T1000 (cell line): ENCODE measurements at places on chromosomes 1 and 21.
A peak's percentile ranks its signal among the peaks of the same experiment; 100 is the strongest.

- DNase-seq = no peak
Measured at GRCh38 chr1:151763990-151764389, 694 bp upstream of the MRPL9 start.

GRCh38 chr1:168408884-168409283, 128.2 kb downstream of the TBX19 start:
- peak; percentile 9 for DNase-seq

GRCh38 chr1:4571263-4571662, 83.1 kb upstream of the AJAP1 start:
- DNase-seq = no peak

GRCh38 chr1:6353955-6354658, 39.5 kb downstream of the ACOT7 start:
- no peak for DNase-seq

DNA sequence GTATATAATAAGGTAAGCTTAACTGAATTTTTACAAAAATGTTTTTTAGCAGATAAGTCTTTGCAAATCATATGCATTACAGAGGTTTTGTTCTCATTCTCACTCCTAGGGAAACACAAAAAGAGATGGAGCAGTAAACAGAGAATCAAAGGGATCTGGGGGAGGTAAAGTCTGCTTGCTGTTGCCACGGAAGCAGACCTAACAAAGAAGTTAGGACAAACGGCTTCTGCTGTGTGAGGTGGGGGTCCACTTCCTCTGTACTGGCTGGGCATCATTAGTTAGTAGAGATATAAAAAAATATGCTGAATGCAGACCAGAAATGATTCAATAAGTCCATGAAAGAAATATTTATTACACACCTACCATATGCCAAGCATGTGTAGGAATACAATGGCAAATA, 34.2 kb downstream of the GJA5 start:
- no peak for DNase-seq

DNA sequence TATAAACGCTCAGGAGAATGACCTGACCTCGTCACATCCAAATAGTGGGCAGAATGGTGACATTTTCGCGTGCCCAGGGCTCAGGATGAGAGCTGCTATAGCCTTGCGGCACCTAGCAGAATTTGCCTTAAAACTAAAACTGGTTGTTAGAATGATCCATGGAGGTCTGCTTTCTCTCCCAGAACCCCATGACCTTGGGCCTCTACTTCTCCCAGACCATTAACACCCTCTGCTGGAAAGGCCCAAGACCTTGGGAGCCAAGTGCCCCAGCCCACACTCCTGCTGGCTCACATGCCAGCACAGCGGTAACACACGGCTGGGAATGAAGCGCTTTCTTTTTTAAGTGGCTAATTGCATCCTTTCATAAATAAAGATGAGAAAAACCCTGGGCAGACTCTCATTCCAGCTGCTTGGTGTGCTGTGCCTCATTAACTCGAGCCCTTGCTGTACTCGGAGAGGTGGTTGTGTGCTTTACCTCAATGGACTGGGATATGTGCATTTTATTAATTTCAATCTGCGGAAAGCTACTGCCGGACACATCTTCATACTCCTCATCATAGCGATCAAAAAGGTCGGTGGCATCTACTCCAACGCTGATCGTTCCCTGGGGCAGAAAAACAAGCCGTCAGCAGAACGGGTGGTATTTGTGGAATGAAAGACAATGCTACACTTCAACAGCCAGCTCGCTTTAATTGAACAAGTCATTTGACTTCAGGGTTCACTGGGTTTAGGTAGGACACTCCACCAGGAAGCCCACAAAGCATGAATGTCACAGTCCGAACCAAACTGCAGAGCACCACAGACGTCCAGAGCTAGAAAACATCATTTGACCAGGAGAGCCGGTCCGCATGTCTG, 29.0 kb downstream of the THAP3 start:
- DNase-seq = no peak

DNA sequence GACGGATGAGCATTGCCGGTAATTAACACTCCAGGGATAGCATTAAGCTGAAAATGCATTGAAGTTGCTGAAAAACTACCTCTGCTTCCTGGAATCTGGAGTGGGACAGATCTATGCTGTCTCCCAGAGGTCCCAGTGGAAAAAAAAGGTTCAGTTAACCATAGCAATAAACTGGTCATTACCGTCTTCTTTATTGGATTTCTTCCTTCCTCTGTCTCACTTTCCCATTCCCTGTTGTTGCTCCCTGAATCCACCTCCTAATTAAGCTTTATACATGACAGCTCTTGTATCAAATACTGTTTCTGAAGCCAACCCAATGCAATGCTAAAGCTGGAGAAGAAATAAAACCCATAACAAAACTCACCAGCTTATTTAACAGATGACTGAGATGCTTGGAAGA, 1805.9 kb downstream of the NCAM2 start:
- DNase-seq = no peak

DNA sequence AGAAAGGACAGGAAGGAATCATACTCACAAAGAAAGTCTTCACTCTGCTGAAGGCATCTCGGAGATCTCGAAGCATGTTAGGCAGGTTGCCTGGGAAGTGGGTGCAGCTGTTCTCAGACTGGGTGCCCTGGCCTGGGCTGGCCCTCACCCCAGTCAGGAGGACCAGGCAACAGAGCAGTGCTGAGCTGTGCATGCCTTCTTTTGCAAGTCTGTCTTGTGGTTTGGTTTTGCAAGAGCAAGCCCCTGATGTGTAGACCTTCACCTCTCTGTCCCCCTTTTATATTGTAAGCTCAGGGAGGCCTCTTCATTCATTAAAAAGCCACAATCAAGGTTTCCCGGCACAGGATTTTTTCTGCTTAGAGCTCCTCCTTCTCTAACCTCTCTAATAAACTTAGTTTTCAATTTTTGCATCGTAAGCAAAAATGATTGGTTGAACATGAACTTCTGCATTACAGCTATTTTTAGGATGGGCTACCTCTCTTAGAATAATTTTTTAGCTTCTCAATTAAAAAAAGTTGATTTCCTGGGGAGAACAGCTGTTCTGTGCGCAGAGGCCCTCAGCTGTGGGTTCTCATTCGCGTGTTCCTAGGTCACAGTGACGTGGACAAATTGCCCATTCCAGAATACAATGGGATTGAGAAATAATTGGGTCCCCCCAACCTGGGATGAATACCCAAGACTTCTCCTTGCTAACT, at the start of gene IL10:
IL10 (minus strand) TSS at position 252 of the 695 bp plus-strand sequence; CDS start at position 193, 59 bp downstream.
- DNase-seq = no peak

- no peak for DNase-seq
Measured at GRCh38 chr1:44693159-44693558, 18.6 kb downstream of the ARMH1 start.

GRCh38 chr1:19800076-19800804, 524 bp upstream of the TMCO4 start:
- DNase-seq = peak; percentile 52

GRCh38 chr1:82042306-82043060, 241.7 kb downstream of the ADGRL2 start:
- DNase-seq = no peak

DNA sequence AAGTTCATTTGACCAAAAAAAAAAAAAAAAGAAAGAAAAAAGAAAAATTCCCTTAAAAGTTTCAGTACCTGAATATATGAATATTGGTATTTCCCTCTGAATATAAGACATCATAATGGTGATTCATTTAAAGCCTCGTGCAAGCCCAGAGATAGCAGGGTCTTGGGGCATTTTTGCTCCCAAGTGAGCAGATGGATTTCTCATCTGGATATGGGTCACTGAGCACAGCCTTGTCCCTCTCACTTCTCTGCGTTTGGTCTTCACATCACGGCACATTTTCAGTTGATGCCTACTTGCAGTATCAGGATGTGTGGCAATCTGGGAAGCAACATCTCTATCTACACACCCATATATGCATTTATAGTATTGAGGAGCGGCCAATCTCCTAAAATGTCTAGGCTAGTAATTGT, 12.7 kb downstream of the CD58 start:
- no peak for DNase-seq

DNA sequence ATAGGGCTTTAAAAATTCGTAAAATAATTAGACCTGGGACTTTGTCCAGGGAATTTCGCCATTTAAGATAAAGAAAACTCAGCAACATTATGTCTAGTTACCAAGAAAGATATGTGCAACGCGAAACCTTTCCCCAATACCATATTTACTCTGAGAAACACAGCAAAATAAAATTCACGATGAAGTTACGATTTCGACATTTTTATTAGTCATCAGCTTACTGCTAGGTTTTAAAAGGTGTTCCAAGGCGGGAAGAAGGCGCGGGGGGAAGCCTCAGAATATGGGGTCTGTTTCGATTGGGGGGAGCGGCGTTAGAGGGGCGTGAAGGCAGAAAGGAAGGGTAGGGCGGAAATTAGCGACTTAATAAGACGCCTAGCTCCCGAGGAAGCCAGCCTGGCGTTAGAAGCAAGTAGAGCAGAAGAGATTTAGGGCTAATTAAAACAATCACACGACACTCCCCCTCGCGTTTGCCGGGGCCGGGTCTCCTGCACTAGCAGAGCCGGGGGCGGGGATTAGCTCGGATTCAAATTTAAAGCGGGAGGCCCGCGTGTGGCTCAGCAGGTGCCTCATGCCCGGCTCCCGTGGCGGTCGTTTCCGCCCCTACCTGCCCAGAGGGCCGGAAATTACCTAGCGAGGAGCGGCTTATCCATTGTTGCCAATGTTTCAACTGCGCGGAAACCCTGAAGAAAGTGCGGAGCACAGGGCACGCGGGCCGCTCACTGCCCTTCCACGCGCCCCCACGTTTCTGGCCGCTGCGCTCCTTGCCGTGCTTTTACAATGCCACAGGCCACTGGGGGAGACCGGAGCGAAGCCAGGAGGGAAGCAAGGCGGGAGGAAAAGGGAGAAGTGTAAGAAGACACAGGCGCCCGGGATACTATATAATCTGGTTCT, 795 bp upstream of the POU2F1 start:
- peak; percentile 56 for DNase-seq

DNA sequence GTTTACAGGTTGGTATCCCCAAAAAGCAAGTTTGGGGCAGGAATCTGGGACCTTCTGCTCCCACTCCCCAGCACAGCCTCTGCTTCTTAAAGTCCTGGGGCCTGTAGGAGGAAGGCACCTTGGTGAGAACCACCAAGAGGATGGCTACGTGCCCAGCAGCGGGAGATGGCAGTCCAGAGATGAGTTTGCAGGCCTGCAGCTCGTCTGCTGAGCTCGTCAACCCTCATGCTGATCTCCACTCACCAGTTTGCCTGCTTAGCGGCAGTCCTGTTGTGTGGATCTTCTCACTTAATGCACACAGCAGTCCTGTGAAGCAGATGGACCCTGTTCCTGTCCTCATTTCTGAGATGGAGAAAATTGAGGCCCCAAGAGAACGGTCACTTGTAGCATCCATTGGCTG, 160.5 kb downstream of the DYRK1A start:
- no peak for DNase-seq

- no peak for DNase-seq
Measured at GRCh38 chr1:157438146-157438545, 114.2 kb downstream of the FCRL5 start.

DNA sequence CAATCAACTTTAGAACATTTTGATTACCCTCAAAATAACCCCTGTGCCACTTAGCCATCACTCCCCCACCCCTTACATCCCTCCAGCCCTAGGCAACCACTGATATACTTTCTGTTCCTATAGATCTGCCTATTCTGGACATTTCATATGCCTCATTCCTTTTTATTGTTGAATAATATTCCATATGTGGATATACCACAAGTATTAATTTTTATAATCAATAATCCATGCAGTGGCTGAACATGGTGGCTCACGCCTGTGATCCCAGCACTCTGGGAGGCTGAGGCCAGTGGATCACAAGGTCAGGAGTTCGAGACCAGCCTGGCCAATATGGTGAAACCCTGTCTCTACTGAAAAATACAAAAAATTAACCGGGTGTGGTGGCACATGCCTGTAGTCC, 20.1 kb upstream of the MED18 start:
- no peak for DNase-seq

GRCh38 chr1:83673312-83673711, 325.6 kb downstream of the TTLL7 start:
- no peak for DNase-seq

DNA sequence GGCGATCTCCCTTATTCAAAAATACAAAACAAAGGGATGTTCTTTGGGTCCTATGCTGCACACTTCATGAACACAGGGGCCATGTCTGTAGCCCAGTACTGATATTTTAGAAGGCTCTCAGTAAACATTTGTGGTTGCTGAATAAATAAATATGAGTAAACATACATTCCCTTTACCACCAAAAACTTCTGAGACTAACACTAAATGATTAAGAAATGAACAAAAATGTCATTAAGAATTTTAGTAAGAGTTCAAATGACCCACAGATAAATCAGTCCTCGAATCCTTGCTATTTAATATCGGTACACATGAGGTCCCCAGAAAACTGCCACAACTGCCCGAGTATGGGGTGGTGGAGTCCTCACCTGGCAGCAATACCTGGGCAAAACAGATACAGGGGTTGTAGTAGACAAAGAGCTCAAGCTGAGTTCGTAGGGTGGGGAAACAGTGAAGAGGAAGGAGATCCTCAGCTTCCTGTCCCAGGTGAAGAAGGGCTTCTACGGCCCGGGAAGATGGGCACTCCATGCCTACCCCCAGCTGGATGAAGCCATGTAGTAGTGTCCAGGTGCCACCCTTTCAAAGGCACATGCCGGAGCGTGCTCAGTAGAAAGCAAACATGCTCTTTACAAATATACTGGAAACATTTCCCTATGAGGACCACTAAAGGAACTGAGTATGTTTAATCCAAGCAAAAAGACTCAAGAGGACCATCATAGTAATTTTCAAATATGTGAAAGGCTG, 72.6 kb upstream of the ARHGAP29 start:
- no peak for DNase-seq

- DNase-seq = no peak
Measured at GRCh38 chr21:26546446-26547097, 26.5 kb downstream of the CYYR1 start.

DNA sequence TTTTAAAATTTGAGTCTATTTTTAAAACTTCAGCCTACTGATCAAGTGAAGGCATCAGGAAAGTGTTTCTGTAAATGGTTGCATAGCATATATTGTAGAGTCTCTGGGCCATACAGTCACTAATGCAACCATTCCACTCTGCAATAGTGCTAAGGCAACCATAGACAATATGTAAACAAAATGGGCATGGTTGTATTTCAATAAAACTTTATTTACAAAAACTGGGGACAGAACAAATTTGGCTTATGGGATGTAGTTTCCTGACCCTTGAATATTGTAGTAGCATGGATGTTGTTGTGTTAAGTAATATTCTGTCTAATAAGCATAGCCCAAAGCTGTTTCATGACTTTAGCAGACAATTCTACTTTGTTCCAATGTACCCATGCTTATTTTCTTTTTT, 117.7 kb downstream of the GRIK1 start:
- DNase-seq = no peak

GRCh38 chr1:22319608-22320007, 132.0 kb upstream of the ZBTB40 start:
- no peak for DNase-seq

- no peak for DNase-seq
Measured at GRCh38 chr1:218481116-218481775, 136.1 kb downstream of the TGFB2 start.
